Activated CD8-positive, alpha-beta memory T cell treated with anti-CD3 and anti-CD28 coated beads for 48 hours (primary cell): ENCODE measurements at places on chromosomes 3 and 15.

DNA sequence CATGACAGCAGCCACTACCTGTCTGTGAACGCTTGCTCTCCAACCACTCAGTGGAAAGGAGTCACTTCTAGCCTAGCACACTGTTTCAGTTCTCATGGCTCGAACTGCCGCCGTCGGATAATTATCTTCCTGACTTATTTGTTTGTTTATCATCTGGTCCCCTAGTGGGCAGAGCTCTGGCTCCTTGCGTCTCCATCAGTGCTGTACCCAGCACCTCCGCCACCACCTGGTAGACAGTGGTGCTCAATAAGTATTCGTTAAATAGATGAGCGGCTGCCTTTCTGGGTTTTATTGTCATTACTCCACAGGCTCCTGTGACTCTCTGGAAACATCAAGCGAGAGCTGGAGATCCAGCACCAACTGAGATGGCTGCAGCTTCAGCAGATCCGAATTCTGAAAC lies 297.5 kb downstream of the NTRK3 start:
- no peak for DNase-seq

GRCh38 chr15:73395671-73396070 lies 26.9 kb upstream of the HCN4 start:
- no peak for DNase-seq

DNA sequence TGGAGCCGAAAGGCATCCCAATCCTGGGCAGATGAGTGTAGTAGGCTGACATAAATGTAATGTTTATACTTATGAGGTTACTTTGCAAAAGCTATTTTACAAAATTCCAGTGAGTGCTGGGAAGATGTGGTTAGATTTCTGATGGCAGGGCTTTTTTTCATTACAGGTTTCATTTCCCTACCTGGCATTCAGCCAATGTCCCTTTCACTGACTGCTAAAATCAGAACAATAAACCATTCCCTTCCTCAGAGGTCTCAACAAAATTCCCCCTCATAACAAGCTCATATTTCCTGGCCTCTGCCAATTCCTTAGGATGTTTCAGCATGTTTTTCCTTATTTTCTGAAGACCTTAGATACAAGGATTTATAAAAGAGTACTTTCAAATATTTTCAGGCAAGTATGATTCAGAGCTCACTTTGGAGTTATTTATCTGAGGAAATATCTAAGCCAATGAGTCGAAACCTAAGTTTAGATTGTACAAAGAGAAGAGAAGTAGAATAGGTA lies 40.9 kb upstream of the CCDC80 start:
- DNase-seq: no peak

GRCh38 chr3:122760453-122761271 lies 33.0 kb downstream of the HSPBAP1 start:
- DNase-seq: no peak

- DNase-seq: no peak
Observed at GRCh38 chr3:13276438-13277195, 143.5 kb downstream of the NUP210 start.

DNA sequence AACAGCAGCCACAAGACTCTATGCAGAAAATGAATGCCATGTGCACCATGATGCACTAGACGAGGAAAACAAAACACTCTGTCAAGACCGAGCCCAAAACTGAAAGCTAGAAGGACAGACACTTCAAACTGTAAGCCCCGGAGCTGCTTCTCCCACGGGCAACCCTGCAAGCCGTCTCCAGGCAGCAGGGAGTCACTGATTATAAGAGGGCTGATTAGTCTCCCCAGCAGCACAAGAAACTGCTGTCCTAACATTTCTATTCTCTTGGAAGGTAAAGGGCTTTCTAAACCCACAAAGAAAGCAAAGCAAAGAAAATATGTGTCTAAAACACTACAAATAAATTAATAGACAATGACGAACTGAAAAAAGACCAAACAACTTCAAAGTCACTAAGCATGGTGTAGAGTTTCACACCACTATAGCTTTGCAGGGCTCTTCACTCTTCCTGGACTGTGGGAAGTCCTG lies 15.5 kb downstream of the TBC1D2B start:
- no peak for DNase-seq

GRCh38 chr3:53416530-53416929 lies 69.2 kb upstream of the DCP1A start:
- no peak for DNase-seq

- no peak for DNase-seq
Observed at GRCh38 chr3:46695177-46695961, 1.9 kb upstream of the ALS2CL start.

- no peak for DNase-seq
Observed at GRCh38 chr3:100274361-100274760, 13.6 kb downstream of the TBC1D23 start.

GRCh38 chr3:100900671-100901335 lies 92.4 kb downstream of the ABI3BP start:
- DNase-seq: no peak
